NCI-H446 (cell line): ENCODE measurements at places on chromosomes 1 and 21.

- no peak for DNase-seq
Observed at GRCh38 chr1:177880339-177880891, 89.4 kb downstream of the SEC16B start.

DNA sequence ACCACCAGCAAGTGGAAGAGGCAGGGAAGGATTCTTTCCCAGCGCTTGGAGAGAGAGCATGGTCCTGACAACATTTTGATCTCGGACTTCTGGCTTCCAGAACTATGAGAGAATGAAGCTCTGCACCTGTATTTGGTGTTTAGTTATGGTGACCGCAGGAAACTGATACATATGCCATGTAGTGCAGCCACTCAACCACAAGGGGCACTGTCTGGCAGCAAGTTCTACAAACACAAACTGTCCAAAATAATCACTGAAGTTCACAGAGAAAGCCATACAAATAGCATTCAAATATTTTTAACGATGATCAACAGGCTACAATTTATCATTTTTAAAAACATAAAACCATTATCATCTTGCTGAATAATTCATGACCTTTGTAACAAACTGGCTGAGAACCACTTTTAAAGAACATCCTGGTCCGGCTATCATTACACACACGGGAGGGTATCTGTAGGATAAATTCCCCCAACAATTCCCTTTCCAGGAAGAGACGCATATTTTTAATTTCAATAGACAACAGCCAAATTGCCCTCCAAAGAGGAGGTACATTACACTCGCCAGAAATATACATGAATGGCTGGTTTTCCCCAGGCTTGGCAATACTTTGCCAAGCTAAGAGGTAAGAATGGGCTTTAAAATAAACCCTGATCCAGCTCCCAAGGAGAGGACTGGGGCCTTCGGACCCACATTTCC, 9.2 kb upstream of the CBR3 start:
- peak; percentile 50 for DNase-seq

GRCh38 chr1:180757657-180758056, 125.8 kb downstream of the XPR1 start:
- no peak for DNase-seq

DNA sequence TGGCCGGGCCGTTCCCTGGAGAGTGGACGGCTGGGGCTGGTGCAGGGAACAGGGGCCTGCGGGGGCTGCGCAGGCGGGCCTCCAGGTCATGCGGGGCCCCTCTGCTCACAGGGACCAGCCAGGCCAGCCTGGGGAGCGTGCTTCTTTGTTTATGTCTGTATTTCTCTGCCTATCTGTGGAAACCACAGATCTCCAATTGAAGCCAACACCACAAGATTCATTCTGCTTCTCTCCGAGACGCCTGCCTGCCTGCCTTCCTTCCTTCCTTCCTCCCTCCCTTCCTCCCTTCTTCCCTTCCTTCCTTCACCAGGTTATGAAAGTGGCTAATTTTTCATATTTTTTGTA, 39.9 kb upstream of the HMGN1 start:
- DNase-seq: no peak

GRCh38 chr21:45383111-45383614, 21.8 kb upstream of the COL18A1 start:
- DNase-seq: no peak

- no peak for DNase-seq
Observed at GRCh38 chr1:59901770-59902388, 24.7 kb downstream of the CYP2J2 start.

GRCh38 chr1:27099587-27100334, 55.2 kb downstream of the SLC9A1 start:
- peak; percentile 18 for DNase-seq

GRCh38 chr1:225427235-225428067, at the start of gene LBR:
TSS of gene LBR (minus strand) at chr1:225428038. CDS start at chr1:225424075, 3,963 bp downstream.
- DNase-seq: no peak

GRCh38 chr1:14328685-14329084, 269.8 kb upstream of the KAZN start:
- DNase-seq: no peak

GRCh38 chr21:29511096-29511495, 212.4 kb downstream of the BACH1 start:
- no peak for DNase-seq

GRCh38 chr1:53653200-53653575, 85.8 kb downstream of the GLIS1 start:
- no peak for DNase-seq
